NCI-H1105 (cell line): ENCODE measurements at places on chromosomes 12 and 14.

DNA sequence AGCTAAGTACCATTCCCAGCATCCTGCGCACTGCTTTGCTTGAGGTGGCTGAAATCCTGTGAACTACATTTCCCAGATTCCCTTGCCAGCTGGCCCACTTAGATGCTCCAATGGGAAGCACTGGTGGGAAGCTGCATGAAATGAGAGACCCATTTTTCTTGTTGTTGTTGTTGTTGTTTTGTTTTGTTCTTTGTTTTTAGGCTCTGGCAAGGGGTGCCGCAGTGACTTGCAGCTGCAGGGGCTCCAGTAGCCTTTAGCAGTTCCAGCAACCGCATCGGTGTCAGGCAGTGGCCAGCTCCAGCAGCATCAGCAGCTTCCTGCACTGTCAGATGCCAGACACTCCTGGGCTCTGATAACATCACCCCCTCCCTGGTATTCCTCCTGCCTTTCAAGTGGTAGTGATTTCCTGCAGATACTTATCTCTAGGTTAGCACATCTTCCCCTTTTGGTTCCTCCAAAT lies 8.8 kb upstream of the EGLN3 start:
- DNase-seq: no peak

GRCh38 chr12:54415221-54415929 lies 3.7 kb downstream of the ITGA5 start:
- DNase-seq: no peak

DNA sequence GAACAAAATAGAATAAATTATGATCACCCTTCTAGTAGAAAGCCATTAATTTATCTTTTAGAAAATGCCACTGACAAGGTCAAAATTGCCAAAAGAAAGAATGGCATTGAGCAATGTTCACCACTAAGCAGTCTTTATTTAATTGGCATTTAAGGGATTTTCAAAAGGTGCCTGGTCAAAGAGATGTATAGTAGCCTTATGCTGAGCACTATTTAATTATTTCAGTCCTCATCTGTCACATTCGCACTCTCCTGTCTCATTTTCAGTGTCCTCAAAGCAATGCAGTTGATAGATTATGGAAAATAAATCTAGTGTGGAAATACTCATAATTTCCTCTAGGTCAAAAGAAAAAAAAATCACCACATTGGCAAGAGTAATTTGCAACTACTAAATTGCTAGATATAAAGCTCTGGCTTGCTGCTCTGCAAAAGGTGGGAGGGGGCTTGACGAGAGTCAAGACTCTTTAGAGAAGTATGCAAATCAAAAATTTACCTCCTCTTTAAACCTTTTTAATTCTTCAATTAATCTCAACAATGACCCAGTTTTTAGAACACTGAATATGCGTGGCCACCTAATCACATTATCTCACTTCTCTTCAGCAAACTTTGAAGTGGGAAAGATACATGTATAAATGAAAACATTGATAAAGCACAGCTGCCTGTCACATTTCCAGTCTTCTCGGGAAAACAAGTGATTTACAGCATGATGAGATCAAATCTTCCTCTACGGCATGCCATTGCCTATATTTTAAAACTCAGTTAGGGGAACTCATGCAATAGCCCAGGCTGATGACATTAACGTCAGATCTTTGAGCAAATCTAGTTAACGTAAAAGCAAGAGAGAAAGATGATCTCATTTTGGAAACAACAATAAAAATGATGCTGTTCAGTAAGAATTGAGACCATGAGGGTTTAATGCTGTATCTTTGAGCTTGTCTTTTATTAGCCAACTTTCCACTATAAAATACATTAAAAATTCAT lies 373.1 kb upstream of the DCN start:
- DNase-seq: no peak

GRCh38 chr12:65296508-65297265 lies 18.2 kb downstream of the MSRB3 start:
- DNase-seq: no peak

GRCh38 chr12:47882781-47883546 lies 21.8 kb downstream of the VDR start:
- DNase-seq: no peak

GRCh38 chr14:58736606-58737005 lies 98.8 kb downstream of the DACT1 start:
- DNase-seq: no peak

- no peak for DNase-seq
These were observed 30.9 kb downstream of the ATP2A2 start for GRCh38 chr12:110311903-110312302.

- no peak for DNase-seq
These were observed 24.6 kb upstream of the TRIM9 start for GRCh38 chr14:51119411-51120051.

- peak; percentile 98 for DNase-seq
These were observed 625 bp upstream of the ARHGAP5 start for GRCh38 chr14:32076278-32077080.

DNA sequence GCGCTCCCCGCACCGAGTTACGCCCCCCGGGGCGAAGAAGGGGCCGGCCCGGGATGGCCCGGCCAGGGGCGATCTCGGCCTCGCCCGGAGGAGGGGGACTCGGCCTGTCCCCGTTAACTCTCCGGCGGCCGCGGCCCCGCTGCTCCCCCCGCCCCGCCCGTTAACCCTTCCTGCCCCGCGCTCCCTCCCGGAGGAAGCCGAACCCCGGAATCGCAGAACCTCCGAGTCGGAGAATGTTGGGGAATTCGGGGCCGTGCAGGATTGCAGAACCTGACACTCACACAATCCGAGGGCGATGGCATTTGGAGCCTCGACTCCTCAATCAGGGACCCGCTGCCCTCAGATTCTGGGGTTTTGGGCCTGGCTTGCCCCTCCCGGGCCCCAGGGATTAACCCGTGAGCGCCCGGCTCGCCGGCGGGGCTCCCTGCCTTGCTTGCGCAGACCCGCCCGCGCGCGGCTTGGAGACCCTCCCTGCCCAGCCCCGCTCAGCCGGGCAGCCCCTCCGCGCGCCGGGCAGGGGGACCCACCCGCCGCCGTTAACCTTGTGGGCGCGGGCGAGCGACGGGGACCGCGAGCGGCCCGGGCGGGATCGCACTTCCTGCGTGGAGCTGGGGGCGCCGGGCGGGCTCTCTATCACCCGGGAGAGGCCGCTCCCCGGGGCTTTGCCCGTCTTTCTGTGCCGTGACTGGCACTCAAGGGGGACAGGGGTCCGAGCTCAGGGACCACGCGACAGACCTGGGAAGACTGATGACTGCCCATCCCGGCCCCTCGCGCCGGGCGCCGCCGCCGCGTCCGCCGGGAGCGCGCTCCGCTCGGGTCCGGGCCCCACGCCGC lies 18.8 kb downstream of the BEGAIN start:
- no peak for DNase-seq

- DNase-seq: no peak
These were observed 15.8 kb downstream of the CCND2 start for GRCh38 chr12:4289231-4289878.

GRCh38 chr12:113314121-113314529 lies 20.8 kb downstream of the SLC8B1 start:
- no peak for DNase-seq

- DNase-seq: no peak
These were observed 18.1 kb downstream of the BEGAIN start for GRCh38 chr14:100568998-100569733.

GRCh38 chr14:80291101-80291500 lies 79.8 kb upstream of the DIO2 start:
- no peak for DNase-seq

GRCh38 chr14:103521438-103521950 lies 1.1 kb downstream of the CKB start:
- DNase-seq: no peak

DNA sequence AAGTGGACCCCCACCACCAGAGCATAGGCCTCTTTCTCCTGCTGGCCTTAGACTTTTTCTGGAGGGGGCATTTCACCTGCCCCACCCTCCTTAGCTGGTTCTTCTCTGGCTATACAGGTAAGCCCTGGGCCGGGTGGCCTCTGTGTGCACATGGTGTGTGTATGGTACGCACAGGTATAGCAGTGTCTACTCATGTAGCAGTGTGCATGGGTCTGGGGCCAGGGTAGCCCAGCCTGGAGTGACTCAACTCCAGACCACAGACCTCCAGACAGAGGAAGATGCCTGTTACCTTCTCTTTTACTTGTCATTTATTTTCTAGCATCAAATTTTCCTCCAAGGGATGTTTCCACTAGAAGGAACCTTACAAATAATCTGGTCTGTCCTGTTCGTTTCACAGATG lies 6.9 kb downstream of the KCNA5 start:
- DNase-seq: no peak

DNA sequence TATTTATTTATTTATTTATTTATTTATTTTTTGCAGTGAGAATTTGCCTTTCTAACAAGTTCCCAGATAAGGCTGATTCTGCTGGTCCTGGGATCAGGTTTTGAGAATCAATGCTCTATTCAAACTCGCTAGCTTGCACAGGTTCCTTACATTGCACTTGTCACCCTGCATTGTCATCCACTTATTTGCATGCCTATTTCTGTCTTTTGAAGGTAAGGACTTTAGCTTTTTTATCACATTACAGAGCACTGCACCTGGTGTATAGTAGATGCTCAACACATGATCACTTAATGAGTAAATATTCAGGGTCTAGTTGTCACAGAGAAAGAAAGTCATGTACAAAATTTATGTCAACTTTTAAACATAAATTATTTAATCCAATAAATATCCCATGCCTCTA lies 219.7 kb upstream of the BTG1 start:
- DNase-seq: no peak

DNA sequence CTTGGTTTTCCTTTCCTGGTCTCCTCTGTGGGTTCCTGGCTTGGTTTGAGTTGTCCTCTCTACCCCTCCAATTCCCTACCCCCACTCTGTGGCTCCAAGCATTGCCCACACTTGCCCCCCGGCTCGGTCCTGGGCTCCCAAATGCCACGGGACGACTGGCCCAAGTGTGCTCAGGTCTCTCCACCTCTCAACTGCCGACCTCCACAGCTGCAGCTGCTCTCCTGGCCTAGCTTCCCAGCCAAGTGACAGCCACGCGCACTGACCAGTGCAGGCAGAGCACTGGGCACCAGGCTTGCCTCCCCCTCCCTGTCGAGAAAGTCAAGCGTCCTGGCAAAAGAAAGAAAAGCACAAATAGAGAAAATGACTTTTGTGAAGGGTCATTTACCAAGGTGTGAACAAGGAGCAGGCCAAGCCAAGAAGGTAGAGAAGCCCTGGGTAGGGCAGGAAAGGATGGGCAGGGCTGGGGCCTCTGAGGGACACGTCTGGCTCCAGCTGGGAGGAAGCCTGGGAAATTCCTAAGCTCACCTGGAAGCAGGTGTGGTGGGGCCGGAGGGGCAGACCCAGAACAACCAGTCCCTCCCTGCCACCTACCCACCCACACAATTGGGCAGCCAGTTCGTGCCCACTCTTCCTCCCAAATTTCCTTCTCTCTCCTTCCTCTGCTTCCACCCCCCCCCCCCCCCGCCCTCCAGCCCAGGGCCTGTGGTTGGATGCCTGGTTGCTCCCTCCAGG lies 1.8 kb upstream of the CEP170B start:
- DNase-seq: no peak

DNA sequence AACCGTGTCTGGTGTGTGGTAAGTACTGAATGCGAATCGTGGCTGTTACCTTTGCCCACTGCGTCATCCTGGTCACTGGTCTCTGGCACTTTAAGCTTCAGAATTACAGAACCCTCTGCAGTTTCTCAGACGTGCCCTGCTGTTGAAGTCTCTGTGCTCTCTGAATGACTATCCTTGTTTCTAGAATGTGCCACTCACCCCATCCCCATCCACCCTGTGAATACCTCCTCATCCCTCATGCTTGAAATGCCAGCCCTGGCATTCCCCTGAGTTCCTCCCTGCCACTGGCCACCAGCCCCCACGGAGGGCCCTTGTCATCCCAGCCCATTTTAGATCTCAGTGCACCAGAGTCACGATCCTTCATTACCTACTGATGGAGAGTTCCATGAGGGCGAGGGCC lies 21.3 kb downstream of the TPCN1 start:
- DNase-seq: no peak

GRCh38 chr12:34597548-34598351 lies 575.5 kb downstream of the ALG10 start:
- no peak for DNase-seq

DNA sequence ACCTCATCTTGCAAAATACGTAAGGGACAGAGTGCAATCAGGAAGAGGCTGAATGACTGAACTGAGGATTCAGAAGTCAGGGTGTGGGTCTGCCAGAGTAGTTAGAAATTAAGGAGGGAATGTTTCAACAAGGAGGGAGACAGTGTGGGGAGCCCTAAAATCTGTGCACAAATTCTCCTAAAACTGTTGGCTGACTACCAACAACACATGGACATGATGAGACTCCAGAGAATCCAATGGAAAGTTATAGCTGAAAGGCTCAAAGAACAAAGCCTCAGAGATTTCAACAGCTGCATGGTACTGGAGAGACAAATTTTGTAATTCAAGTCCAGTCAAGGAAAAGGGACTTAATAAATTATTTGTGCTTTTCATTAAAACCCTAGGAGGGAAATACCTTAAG lies 36.1 kb upstream of the NEDD1 start:
- no peak for DNase-seq

DNA sequence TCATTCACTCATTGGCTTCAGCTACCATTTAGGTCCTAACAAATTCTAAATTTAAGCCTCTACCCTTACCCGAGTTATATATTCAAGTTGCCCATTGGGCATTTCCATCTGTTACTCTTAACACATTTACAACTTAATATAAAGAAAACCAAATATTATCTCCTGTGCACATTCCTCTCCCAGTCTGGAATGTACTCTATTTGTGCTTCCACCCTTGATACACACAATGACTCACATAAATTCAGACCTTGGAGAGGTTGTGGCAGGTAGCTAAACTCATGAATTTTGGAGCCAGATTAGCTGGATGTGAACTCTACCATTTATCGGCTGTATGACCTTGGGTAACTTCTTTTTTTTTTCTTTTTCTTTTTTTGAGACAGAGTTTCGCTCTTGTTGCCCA lies 51.1 kb downstream of the BRMS1L start:
- no peak for DNase-seq

DNA sequence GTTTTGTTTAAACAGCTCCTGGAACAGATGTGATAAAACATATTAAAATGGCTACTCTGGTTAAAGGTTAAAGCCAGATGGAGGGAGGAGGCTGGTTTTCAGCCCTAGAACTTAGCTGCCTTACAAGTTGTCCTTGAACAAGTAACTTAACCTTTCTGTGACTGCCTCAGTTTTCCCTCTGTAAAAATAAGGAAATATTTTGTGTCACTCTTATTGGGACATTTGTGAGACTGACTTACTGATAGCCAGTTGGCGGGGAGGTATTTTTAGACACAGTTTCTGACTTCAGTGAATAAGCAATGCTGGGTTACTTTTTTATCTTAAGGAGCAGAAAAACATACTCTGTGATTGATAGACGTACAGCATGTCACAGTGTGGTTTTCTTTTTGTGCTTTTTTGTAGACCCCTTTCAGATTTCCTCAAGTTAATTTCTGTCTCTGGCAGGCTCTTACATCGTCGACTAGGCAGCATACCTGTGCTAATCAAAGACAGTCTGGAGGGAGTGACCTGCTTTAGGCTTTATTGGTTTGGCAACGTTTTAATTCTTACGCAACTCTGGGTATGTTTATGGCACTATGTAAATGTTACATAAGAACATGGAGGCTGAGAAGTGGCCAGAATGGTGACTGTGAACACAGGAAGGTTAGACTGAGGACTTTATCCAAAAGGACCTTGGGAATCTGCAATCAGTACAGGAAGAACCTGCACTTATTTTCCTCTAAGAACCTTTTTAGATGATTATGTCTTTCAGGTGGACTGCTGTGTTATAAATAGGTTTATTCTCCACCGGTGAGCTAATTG lies 3.3 kb downstream of the ACVR1B start:
- DNase-seq: no peak
